ENCODE measurements at places on chromosomes 4 and X.

DNA sequence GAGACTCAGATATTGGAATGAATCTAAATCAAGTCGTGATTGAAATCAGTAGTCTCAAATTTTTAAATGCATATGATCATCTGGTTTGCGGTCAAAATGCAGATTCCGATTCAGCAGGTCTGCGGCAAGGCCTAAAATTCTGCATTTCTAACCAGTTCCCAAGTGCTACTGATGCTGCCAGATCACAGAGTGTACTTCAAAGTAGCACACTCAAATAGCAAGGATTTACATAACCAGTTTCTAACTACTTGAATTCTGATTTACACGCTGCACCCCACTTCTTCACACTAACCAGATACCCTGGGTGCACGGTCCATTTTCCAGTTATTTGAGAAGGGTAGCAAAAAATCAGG is 752 bp downstream of the MBTPS2 start:
- DNase-seq: no peak

DNA sequence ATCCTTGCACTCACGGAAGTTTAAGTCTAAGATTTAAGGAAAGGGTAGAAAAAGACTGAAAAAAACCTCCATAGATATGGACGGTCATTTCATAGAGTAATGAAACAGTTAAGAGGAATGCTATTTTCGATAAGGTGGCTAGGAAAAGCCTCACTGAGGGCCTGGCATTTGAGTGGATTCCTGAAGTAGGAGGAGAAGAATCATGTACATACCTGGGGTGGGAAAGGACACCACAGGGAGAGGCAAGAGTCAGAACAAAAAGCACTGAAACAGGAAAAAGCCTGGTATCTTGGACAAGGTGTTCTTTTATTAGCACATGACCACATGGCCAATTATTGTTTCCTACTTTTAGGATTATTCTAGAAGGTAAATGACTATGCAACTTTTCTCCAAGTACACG is 547.2 kb upstream of the DIPK2B start:
- DNase-seq: no peak

- no peak for DNase-seq
Observed at GRCh38 chrX:368811-369562, 17.7 kb downstream of the PPP2R3B start.

- no peak for DNase-seq
Observed at GRCh38 chr4:89056953-89057398, at the start of gene FAM13A. FAM13A (minus strand) TSS chr4:89057185; CDS start chr4:89056964, 221 bp downstream.

GRCh38 chr4:126268106-126268505 is 953.4 kb downstream of the FAT4 start:
- no peak for DNase-seq

- DNase-seq: no peak
Observed at GRCh38 chr4:18695733-18696527, 674.4 kb upstream of the LCORL start.

GRCh38 chrX:45743081-45743533 is 542.4 kb upstream of the DIPK2B start:
- DNase-seq: peak; percentile 17

DNA sequence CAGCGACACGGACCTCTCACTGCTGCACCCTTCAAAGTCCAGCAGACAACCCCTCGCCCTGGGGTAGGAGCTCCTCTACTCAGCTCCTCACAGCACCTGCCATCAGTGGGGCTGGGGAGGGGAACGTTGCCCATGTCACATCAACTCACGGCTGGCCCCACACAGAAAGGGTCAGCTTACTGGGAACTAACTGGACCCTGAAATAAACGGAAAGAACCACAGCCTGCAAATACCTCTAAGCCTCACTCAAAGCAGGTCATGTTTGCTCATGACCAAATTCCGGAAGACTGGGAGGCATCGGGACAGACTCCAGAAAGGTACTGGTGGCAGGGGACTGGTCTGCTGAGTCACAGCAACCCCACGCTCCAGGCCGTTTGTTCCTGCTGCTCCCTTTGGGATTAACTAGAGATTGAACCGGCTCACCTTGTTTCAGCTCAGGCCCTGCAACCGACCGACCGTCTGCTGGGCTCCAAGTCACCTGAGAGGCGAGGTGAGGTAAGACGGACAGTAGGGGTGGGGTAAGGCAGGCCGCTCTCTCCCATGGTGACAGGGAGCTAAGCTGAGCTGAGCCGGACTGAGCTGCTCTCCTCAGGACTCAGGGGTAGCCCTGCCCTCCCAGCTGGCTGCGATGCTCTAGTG is 5.6 kb downstream of the G6PD start:
- no peak for DNase-seq

- no peak for DNase-seq
Observed at GRCh38 chr4:121228848-121229247, 64.7 kb upstream of the TNIP3 start.

- no peak for DNase-seq
Observed at GRCh38 chrX:43860646-43861370, 21.4 kb downstream of the MAOB start.

DNA sequence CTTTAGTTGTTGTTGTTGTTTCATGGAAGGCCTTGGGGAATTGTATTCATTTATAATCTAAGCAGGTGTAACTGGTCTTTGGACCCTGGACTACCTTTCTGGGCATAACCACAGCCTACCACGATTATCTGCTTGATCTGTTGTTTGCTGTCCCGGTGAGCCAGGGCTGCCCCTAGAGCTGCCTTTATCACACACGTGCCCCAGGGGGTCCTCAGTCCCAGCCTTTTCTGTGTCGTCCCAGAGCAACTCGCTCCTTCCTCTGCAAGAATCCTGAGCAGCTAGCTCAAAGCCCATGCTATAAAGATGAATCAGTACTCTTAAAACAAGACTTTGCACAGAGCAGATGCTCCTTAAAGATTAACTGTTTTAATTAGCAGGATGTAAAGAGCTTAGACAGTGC is 273.2 kb downstream of the EVC2 start:
- no peak for DNase-seq

GRCh38 chr4:3040452-3041191 is 33.7 kb downstream of the HTT-AS start:
- DNase-seq: no peak

DNA sequence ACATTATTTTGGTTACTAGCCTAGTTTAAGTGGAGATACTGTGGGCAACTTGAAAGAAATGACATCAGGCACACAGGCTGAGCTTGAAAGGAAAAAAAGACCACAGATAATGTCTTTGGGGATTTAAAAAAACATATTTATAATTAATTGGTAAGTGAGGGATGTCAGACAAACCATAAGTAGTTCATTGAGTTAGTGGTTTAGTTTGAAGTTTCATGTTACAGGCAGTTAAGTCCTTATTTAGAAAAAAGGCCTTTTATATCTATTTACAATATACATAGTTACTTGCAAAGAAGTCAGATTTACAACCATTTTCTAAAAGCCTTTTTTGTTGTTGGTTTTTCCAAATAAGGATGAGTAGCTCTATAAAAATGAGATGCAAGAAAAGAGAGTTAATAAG is 89.2 kb downstream of the CDS1 start:
- no peak for DNase-seq

DNA sequence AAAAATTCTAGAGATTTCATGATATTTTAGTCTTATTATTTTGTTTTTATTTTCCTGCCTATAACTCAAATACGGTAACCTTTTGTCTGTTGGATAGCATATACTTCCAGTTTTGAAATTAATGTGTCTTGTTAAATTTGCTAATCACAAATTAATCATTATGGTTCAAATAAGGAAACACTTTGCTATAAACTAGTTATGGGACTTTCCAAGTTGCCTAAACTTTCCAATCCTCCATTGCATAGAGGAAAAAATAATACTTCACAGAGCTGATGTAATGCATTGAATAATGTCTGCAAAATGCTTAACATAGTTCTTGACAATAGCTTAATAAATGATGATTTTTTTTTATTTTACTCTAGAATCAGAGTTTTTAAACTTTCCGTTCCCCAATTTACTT is 4.7 kb downstream of the GUCY1B1 start:
- DNase-seq: no peak

DNA sequence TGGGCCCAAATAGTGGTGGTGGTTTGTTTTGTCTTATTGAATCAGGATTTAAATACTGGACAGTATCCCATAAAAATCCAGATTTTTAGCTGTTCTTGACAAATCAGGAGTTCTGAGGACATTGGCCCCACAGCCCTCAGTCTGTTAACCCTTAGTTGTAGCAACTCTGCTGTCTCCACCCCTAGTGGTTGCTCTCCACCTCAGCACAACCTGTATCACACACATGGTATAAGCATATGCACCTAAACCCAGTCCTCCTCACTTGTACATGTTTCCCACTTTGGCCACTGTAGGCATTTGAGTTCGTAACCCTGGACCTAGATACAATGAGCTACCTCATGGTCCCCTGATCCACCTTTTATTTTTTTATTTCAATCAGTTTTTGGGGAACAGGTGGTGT is 75.9 kb downstream of the MRPL1 start:
- DNase-seq: no peak

DNA sequence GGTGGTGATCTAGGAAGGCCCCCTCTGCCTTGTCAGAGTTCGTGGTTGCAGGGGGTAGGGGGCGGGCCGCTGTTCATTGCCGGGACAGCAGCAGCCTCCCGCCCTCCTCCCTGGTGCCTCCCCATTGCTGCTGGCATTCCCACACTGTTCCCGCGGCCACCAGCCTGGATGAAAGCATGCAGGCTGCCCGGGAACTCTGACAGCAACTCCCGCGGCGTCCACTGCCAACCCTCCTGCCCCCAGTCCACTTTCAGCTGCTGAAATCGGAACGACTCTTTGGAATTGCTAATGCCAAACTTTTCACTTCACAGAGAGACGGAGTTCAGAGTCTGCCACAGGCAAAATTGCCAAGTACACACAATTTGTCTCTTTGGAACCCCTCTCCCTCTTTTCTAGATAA is 121.9 kb downstream of the BEND2 start:
- DNase-seq: no peak

DNA sequence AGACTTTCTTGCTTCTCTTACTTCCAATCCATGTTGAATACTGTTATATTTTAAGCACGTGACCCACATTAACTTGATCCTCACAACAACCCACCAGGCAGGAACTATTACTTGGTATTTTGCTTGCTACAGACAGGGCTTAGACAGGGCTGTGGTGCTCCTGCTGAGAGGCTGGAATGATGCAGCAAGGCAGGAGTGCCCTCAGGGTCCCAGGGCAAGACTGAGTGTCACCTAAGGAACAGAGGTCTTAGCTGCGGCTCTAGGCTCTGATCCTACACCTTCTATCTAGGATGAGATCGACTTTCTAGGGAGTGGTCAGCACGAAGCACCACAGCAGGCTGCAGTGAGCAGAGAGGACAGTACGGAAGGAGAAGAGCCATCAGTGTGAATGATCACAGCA is 20.0 kb downstream of the TAPT1 start:
- no peak for DNase-seq
